ENCODE measurements at places on chromosomes 2 and 18.

- DNase-seq: no peak
Measured at GRCh38 chr18:51603551-51603950, 406.1 kb upstream of the MEX3C start.

DNA sequence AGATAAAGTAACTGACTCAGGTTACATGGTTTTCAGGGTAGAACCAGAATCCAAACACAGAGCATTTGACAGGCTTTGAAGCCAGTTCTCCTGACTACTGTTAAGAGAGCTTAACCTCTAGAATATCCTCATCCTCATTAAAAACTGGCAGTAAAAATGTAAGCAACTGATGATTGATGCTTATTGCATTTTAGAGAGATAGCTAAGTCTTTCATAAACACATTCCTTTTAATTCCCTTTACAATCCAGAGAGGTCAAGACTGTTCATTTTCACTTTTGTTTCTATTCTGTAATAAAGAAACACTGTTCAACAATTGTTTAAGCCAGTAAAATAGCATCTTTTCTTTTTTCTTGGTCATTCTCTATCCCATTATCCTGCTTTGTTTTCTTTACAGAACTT is 53.9 kb upstream of the RAB27B start:
- no peak for DNase-seq

- DNase-seq: no peak
Measured at GRCh38 chr2:62705859-62706720, 577 bp downstream of the EHBP1 start.

- DNase-seq: no peak
Measured at GRCh38 chr18:76405681-76406356, 89.2 kb downstream of the ZNF516 start.

DNA sequence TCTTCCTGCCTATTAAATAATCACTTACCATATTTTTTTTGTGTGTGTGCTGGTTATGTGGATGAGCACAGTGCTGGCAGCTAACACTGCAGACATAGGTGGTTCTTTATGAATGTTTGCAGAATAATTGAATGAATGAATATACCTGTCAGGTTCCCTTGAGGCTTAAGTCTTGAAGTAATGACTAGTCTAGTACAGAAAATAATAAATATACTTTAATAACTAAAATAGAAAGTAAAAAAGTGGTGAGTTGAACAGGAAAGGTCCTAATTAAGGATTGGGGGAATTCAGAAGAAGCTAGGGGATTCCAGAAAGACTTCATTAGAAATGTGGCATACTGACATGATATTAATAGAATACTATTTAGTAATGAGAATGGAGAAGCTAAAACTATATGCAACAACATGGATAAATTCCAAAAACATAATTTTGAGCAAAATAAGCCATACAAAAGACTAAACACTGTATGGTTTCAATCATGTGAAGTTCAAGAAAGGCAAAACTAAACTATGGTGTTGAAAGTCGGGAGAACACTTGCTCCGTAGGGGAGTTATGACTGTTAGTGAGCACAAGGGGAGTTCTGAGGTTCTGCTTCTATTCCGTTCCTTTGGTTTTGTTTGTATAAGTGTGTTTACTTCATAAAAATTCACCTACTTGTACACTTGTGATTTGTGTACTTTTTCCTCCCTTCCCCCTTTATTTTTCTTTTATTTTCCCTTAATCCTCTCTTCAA is 464.6 kb downstream of the MTX2 start:
- DNase-seq: no peak

DNA sequence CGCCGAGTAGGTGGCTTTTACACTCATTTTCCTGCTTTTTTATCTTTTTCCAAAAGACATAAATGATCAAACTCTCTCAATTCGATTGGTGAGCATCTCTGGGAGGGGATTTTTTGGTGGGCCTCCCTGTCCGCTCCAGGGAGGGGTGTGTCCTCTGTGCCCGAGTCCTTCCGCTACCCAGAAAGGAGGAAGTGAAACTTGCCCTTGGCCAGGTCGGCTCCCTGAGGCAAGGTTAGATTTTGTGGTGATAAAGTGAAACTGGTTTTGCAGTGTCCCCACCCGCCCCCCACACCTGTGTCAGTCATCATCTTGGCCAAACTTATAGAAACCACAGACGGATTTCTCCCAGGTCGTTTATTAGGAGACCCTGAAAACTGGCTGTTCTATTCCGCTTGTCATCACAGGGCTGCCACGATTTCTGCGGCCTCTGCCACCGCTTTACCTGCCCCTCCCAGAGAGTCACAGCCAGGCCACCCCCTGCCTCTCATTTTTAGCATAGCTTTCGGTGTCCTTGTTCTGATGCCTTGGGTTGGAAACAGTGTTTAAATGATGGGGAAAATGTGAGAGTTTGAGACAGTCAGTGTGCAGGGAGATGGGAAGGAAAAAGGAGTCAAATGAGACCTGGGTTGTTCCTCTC is 93.6 kb downstream of the SH3BP4 start:
- DNase-seq: no peak

DNA sequence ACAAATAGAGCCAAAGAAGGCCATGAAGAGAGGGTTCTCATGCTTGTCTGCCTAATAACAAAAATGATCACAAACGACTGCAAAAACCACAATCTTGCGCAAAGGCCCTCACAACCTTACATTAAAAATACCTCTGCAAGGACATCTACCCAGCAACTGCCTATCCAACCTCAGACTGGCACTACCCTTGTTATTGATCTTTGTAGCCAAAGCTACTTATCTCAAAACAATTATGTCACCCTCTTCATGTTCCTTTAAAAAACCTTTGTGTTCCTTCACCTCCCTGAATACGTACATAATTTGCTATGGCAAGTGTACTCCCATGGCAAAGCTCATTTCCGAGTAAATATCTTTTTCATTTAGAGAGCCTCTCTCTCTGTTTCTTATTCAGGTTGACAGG is 44.1 kb downstream of the TMEM163 start:
- no peak for DNase-seq

- no peak for DNase-seq
Measured at GRCh38 chr2:178420463-178420999, 30.4 kb downstream of the PRKRA start.

- no peak for DNase-seq
Measured at GRCh38 chr2:226059961-226060627, 660.6 kb downstream of the NYAP2 start.

DNA sequence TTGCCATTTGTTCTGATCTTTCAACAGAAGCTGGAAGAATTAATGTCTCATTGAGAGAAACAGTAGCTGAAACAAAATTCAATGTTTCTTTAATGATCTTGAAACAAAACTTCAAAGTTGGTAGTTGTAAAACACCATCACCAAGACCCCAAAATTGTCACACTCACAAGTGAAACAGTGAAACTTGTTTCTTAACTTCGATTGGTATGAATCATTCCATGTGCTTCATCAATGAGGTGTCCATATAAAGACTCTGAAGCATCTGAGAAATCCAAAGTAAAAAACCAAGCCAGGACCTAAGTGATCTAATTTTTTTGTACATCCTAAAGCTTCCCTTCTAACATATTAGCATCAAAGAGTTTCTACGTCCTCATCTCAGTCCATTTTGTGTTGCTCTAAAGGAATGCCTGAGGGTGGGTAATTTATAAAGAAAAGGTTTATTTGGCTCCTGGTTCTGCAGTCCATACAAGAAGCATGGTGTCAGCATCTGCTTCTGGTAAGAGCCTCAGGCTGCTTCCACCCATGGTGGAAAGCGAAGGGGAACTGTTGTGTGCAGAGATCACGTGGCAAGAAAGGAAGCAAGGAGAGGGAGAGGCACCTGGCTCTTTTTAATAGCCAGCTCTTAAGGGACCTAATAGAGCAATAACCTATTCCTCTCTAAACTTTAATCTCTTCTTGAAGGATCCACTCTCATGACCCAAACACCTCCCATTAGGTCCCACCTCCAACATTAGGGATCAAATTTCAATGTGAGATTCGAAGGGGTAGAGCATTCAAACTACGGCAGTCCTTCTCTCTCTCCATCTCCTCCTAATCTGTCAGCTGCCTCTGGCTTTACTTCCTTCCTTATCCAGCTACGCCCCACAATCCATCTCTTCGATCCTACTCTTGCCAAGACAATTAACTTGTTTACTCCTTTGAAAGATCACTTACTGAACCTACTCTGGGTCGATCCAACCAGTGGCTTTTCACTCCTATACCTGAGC is 20.7 kb upstream of the TLK1 start:
- no peak for DNase-seq

GRCh38 chr2:207676827-207677354 is 34.5 kb upstream of the CCNYL1 start:
- no peak for DNase-seq
